ENCODE measurements at places on chromosomes 16 and 17.

DNA sequence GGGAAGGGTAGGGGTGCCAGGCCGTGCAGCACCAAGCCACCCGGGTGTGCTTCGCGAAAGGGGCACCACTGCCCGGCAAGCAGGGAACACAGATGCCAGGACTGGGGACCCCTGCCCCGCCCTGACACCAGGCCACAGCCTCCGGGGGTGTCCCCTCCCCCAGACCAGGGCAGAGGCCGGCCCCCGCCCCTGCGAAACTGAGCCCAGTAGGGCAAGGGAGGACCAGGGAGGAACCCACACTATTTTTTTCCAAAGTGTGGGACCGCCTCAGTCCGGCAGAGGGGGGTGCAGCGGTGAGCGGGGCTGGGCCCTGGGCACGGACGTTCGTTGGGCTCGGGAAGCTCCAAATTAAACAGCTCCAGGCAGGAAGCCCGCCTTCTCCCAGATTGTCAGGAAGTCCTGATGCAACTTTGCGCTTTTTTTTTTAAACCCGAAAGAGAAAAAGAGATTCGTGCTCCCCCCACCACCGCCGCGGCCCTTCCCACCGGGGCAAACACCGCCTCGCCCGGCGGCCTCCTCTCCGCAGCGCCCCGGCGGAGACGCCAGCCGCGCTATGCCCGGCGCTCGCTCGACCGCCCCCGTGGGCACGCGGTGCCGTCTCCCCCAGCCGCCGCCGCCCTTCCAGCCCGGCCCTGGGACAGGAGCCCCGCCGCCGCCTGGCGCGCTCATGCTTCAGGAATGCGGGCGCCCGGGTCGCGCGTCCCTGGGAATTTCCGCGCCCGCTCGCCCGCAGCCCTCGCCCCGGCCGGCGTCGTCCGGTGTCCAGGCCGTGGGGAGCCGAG, 755 bp downstream of the PIEZO1 start:
- peak; percentile 87 for DNase-seq

DNA sequence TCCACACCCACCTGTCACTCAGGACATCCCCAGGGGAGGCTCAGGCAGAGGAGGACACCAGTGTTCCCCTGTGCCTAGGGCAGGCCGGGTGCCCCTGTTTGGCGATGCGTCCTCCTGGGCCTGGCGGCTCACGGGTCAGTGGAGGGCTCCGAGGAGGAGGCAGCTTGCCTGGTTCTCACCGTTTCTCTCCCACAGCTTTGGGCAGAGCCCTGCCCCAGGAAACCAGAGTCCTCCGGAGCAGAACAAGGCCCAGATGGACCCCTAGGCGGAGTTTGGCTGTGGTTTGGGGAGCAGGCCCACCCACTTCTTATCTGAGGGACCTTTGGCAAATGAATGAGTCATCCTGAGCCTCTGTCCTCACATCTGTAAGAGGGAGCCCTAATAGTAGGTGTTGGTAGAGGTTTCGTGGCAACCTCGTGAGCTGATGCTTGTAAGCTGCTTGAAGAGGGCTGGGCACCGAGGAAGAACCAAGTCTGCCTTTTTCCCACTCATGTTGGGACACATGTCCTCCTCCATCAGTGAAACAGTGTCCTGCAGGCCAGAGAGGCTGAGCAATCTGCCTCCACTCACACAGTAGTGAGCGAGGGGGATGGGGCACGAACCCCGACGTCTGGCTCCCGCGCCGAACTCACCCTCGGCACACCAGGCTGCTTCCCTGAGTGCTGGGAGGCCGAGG, 247.0 kb upstream of the CIBAR2 start:
- no peak for DNase-seq

DNA sequence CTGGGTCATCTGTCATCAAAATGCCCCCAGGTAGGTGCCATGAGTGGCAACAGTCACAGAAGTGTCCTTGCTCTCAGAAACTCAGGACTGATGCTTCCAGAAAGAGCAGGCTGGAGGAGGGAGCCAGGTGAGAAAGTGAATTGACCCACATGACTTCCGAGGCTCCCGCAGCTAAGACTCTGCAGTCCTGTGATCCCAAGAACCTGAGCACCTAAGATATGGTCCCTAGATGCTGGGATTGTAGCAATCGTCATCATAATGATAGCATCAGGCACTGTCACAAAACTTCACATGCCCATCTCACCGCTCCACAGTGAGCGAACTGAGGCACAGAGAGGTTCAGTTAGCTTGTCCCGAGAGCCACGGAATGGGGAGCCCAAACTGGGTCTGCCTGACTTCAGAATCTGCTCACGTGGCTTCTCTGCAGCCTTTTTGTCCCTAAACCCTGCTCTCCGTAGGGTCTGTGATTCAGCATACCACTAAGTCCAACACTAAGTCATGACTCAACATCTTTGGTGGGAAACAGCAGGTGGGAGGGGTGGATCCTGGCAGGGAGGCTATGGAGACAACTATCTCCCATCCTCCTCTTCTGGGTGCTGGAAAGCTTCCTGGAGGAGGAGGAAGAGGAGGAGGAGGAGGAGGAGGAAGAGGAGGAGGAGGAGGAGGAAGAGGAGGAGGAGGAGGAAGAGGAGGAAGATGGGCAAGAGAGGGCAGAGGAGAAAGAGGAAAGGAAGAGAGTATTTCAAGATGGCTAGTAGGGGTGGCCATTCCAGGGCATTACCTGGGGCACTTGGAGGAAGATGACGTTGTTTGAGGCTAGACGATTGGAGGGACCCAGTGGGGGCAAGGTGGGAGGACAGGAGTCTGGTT, 55.5 kb upstream of the DLX4 start:
- DNase-seq: no peak

- no peak for DNase-seq
These were observed 205.4 kb downstream of the CCDC182 start for GRCh38 chr17:57539529-57540301.

DNA sequence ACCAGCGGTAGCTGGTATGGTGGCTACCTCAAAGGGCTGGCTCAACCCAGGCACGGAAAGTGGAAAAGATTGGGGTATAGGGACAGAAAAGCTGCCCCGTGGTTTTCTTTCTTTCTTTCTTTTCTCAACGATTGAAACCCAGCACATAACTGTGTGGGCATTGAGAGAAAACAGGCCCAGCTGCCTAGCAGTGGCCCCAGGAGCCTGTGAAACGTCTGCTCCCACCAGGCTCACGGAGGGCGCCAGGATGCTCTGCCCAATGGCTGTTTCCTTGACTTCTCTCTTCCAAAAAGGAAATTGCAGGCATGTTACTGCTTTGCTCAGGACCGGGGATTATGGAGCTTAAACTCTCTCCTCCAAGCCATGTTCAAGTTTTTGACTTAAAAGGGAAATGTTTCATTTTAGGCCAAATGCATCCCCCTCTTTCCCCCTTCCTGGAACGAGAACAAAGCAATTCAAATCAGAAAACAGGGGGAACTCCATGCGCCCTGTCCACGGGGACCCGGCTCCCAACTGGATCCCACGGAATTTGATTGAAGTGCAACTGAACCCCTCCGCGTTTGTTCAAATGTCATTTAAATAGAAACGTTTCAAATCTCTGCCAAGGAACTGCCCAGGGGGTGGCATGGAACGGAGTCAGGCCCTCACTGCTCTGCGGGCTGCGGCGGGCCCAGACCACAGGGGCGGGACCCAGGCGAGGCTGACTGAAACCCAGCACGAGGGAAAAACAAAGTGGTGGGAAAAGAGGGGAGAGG, 133.5 kb downstream of the RGS9 start:
- no peak for DNase-seq

GRCh38 chr17:81002409-81003361, 11.0 kb downstream of the CHMP6 start:
- DNase-seq: no peak

DNA sequence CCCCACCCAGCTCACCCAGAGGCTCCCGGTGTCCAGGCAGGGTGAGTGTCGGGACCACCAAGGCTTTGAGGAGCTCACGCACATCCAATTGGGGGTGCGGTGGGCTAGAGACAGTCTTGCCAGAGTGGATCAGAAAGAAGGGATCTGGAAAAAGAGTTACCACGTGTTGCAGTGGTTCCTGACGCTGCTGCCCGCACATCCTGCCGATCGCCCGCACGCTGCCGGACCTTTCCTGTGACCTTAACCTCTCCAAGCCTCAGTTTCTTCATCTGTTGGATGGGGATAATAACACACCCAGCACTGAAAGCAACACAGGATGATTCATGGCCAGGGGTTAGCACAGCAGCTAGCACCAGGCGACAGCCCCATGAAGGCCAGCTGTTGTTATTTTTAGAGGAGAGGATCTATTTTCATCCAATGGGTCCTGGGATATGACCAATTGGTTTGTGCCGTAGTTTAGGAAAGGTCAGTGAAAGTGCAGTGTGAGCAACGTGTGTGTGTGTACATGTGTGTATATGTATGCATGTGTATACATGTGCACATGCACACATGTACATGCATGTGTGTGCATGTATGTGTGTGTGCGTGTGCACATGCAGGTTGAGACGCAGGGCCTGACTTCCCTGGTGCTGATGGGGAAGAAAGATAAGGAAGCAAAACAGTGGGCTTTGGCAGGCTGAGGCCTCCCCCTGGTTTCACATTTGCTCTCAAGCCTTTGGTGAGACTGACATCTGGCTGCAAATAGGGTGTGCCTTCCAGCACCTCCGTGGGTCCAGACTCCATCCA, 2.5 kb downstream of the ITGAX start:
- DNase-seq: no peak

GRCh38 chr16:8874388-8874787, 5.6 kb upstream of the CARHSP1 start:
- DNase-seq: no peak

GRCh38 chr17:1179112-1179817, 516 bp downstream of the ABR start:
- no peak for DNase-seq

DNA sequence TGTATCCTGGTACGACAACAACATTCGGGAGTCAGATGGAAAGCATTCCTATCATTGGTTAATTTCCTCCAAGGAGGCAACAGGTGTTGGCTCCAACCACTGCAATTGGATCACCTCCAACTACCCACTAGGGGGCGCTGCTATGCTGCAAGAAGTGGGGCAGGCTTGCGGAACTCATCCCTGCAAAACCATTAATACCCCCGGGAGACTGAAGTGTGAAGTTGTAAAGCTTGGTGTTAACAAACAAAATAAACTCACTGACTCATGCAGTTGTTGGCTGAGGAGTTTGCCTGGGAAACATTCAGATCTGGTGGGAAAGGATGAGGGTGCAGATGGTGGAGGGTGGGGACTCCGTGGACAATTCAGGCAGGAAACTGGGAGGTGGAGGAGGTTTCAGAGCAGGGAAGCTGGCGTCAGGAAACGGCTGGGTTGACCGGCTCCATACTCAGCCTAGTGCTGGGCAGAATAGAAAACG, 84.9 kb downstream of the HS3ST2 start:
- DNase-seq: peak; percentile 93

DNA sequence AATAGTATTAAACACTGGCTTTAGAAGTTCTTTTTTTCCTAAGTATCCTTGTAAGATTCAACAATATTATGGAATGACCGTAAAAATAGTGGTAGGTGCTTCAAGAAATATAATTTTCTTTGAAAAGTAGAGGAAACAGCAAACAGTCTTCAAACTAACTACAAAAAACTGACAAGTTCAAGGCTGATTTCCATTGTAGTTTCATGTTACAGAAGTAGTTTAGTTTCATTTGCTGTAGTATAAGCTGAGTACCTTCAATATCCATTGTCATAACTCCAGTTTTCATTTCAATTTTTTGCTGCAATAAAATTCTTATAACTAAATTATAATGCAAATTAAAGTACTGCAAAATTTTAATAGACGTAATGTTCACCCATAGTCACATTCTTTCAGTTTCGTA, 19.3 kb downstream of the PHKB start:
- DNase-seq: no peak

DNA sequence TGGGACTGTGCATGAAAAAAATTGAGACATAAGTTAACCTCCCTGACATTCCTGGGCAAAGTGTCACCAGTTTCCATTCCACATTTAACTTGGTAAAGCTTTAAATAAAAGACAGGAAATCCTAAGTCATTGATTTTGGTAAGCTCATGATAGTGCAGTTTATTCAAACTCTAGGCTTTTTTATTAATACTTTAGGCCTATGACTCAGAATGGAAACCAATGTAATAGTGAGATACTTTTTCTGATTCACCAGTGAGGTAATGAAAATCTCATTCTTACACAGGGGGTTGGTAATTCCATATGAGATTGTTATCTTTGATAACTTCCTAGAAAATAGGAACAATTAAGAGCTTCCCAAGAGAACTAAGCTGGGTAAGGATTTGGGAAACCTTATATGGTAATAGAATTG, 91.1 kb downstream of the NLK start:
- DNase-seq: no peak

DNA sequence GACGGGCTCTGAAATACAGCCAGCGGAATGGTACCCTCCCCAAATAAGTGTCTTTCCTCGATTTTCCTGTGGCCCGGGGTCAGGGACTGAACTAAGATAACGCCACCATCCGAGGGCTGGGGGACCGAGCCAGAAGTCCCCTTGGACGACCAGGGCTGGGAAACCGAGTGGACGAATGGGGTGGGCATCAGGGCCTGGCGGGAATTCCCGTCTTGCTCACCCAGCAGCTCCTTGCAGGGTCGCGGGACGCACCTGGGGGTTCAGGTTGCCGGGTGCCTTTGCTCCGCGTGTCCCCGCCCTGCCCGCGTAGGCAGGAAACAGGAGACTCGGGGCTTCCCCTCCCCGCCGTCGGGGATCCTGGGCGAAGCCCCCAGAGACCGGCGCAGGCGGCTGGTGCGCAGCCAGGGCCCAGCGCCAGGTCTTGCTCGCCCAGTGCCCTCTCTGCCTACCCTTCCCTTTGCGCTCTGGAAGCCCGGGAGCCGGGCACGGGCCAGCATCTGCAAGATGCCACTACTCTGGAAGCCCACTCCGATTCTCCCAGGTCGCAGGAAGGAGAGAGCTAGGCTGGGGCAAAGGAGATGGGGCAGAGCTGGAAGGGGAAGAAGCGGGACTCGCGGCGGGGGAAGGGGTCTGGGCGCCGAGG, 665 bp upstream of the GRIN2C start:
- DNase-seq: no peak

DNA sequence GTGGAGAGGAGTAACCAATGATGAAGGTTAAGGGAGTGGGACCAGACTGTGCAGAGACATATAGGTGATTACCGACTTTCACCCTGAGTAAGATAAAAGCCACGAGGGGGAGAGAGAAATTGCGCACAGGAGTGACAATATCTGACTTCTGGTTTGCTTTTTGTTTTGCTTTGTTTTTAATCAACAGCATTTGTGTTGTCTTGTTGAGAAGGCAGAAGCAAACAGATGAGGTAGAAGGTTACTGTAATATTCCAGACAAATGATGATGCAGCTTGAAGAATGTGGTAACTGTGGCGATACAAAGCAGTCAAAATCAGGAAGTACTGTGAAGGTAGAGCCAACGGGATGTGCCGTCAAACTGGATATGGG, 7.5 kb downstream of the PELP1 start:
- DNase-seq: no peak

DNA sequence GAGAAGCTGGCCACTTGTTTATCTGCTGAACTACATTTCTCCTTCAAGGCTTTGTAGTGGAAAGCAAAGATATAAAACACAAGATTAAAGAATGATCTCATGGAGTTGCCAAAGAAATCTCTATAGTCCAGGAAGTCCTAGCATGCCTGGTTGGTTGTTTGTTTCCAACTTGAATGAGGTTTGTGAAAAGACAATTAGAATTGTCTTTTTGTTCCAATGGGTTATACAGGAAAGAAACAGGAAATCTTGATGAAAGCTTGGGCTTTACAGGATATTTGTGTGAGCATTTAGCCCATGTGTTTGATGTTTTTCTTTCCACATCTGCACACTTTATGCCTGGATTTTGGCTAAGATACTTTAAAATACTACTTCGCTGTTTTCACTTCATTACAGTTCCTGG, 273.4 kb downstream of the CEP112 start:
- DNase-seq: no peak

GRCh38 chr16:7303052-7303610, 29.5 kb upstream of the RBFOX1 start:
- peak; percentile 59 for DNase-seq
